CD8-positive, alpha-beta memory T cell (primary cell): ENCODE measurements at places on chromosomes 11 and 22. TPM values are rescaled to one million over a fixed set of nuclear protein-coding genes. Genes with fewer than 3 reads are reported as not detected.

CTTN gene
- total RNA-seq = 17.0 TPM

PAMR1 gene
- not detected for total RNA-seq

KREMEN1 gene
- 0.28 TPM for total RNA-seq

GRCh38 chr11:68012843-68013610 lies 2.9 kb downstream of the ALDH3B1 start:
- no peaks in the 10 kb centered on the region for H3K36me3 ChIP-seq
- no peaks in the 10 kb centered on the region for H3K27me3 ChIP-seq
- no peak for DNase-seq

DNA sequence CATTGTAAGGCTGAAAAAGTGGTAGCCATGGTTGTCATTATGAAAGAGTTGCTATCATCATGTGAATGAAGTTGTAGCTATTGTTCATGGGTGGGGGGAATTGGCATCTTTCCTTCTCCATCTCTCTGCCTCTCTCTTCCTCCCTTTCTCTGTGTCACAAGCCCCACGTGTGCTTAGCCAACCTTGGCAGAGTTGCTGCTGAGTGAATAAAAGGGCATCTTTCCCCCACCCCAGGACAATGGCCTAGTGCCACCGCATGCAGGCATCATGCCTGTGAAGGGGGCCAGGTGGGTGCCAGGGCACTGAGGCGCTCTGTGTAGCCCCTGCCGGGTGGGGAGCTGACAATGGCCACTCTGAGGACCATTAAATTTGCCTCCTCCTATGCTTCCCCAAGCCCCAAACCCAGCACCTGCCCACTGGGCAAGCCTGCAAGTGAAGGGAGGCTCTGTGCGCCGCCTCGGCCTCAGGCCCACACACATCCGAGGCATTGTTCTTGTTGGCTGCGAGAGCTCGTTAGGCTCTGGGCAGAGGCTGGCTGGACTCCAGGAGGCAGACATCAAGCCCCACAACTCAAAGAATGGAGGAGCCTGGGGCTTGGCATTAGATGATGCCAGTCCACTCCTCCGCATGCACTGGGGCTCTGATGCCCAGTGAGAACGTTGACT lies 103.9 kb downstream of the SEZ6L start:
- no peaks in the 10 kb centered on the region for H3K36me3 ChIP-seq
- no peaks in the 10 kb centered on the region for H3K4me1 ChIP-seq
- no peak overlapping the region for H3K4me3 ChIP-seq
- H3K27ac ChIP-seq = no peak overlapping the region
- DNase-seq = no peak
- H3K27me3 ChIP-seq = no peaks in the 10 kb centered on the region

DNA sequence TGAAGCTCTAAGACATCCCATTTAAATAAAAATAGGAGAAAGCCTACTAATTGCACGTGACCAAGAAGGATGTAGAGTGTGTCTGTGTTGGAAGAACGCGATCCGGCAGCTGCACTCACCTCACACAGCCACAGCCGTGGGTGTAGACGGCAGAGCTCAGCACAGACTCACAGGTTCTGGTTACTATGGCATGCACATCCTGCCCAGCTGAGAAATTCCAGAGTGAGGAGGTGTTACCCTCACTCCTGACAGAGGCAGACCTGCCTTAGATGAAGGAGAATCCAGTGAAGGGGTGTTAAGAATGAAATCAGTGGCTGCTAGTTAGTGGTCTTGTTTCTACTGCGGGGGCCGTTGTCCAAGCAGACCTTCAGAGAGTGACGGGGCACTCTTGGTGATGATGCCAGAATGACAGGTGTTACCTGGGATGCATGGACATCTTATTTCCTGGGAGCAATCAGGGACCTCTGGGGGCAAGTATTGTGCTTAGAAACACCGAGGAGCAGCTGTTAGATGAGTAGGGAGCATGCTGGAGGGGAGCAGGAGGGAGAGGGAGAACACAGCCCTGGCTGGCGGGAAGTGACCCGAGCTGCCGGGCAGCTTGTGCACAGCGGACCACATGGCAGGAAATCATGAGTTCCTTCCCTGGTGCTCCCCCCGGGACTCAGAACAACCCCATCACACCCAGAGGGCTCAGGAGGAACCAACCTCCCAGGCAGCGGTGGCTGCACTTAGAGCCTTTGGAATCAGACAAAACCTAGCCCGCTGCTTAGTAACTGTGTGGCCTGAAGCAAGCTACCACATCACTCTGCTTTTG lies 12.3 kb downstream of the KCNJ5 start:
- DNase-seq = no peak
- H3K27ac ChIP-seq = no peak overlapping the region
- H3K27me3 ChIP-seq = peaks cover 7% of the 10 kb centered on the region
- no peak overlapping the region for H3K4me3 ChIP-seq
- no peaks in the 10 kb centered on the region for H3K36me3 ChIP-seq
- H3K4me1 ChIP-seq = peaks cover 5% of the 10 kb centered on the region

DNA sequence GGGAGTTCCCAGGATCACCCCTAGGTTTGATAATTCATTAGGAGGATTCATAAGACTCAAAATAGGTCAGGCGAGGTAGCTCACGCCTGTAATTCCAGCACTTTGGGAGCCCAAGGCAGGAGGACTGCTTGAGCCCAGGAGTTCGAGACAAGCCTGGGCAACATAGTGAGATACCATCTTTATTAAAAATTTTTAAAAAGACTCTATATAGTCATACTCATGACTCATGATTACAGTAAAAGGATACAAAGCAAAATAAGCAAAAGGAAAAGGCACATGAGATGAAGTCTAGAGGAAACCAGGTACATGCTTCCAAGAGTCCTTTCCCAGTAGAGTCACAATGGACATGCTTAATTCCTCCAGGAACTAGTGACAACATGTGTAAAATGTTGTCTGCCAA lies 13.9 kb upstream of the PTS start:
- H3K36me3 ChIP-seq = no peaks in the 10 kb centered on the region
- H3K4me3 ChIP-seq = no peak overlapping the region
- no peaks in the 10 kb centered on the region for H3K4me1 ChIP-seq
- no peak overlapping the region for H3K27ac ChIP-seq

DNA sequence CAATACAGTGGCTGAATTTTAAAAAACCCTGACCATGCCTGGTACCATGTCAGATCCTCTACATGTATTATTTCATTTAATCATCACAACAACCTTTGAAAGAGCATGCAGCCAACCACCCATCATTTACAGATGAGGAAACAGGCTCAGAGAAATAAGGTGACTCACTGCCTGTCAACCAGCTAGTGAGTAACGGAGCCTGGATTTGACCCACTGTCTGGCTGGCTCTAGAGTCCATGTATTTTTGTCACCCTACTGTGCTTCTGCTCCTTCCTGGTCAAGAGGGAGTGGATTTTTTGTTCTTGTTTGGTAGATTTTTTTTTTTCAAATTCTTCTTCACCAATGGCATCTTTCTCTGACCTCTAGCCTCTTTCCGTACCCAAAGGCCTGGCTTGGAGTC lies 77.4 kb downstream of the CWC15 start:
- no peaks in the 10 kb centered on the region for H3K4me1 ChIP-seq
- H3K27me3 ChIP-seq = no peaks in the 10 kb centered on the region
- H3K36me3 ChIP-seq = no peaks in the 10 kb centered on the region
- H3K27ac ChIP-seq = no peak overlapping the region

DNA sequence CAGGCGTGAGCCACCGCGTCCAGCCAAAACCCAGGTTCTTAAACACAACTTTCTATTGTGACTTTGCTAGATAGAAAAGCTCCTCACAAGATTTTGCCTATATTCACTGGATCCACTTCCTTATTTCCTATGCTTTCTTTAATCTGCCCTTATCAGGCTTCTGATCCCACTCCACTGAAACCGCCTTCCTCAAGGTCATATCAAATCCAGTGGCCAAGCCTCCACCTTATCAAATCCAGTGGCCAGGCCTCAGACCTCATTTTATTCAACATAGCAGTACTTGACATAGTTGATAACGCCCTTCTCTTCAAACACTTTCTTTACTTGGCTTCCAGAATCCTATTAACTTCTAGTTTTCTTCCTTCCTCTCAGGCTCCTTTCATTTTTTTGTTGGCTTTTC lies 29.5 kb downstream of the DIXDC1 start:
- no peak overlapping the region for H3K4me3 ChIP-seq
- DNase-seq = no peak
- H3K27me3 ChIP-seq = no peaks in the 10 kb centered on the region
- H3K27ac ChIP-seq = no peak overlapping the region
- H3K36me3 ChIP-seq = no peaks in the 10 kb centered on the region

- H3K27ac ChIP-seq = no peak overlapping the region
- no peaks in the 10 kb centered on the region for H3K36me3 ChIP-seq
- no peaks in the 10 kb centered on the region for H3K27me3 ChIP-seq
- no peak overlapping the region for H3K4me3 ChIP-seq
- H3K4me1 ChIP-seq = no peaks in the 10 kb centered on the region
- DNase-seq = no peak
These were observed 24.5 kb downstream of the BID start for GRCh38 chr22:17749605-17750395.

DNA sequence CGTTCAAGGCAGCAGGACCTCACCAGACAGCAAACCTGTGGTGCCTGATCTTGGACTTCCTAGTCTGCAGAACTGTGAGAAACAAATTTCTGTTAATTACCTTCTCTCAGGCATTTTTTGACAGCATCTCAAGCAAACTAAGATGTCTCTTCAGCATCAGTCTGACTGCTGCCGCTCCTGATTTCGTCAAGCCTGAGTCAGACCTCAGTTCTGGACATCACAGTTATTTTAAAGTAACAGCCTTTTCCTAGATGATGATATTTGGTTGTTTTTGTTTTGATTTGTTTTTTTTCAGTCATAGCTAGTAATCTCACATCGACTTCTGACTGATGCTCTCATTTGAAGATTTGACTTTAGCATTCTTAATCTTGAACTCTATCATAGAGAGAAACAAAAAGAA lies 71.9 kb downstream of the BLID start:
- no peaks in the 10 kb centered on the region for H3K36me3 ChIP-seq
- no peak overlapping the region for H3K27ac ChIP-seq
- H3K4me3 ChIP-seq = no peak overlapping the region
- H3K4me1 ChIP-seq = no peaks in the 10 kb centered on the region
- no peak for DNase-seq
